Amniotic epithelial cell (primary cell): ENCODE measurements at places on chromosomes 7 and 10.

DNA sequence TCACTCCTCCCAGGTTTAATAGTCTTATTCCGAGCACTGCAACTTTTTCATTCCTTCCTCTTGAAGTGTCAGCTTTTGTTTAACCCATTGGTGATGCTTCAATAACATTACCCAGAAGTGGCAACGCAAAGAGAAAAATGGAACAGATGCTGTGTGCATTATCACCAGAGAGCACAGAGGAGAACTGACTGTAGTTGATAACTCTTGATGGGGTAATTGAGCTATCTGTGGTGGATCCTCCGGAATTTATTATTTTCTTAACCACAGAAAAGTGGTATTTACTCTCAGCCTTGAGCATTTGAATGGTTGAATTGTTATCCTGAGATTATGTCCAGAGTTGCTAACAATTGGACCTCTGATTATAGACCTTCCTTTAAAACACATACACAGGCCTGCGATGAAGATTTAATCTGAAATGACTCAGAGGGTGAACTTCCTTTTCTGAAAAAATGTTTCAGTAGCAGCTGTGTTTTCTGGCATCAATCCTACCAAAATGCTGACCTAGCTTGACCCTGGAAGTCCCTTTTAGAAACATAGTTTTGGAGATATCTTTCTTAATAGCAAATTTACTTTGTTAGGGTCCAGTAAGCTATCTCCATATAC, 1584.4 kb upstream of the LRRTM3 start:
- DNase-seq = peak; percentile 71

DNA sequence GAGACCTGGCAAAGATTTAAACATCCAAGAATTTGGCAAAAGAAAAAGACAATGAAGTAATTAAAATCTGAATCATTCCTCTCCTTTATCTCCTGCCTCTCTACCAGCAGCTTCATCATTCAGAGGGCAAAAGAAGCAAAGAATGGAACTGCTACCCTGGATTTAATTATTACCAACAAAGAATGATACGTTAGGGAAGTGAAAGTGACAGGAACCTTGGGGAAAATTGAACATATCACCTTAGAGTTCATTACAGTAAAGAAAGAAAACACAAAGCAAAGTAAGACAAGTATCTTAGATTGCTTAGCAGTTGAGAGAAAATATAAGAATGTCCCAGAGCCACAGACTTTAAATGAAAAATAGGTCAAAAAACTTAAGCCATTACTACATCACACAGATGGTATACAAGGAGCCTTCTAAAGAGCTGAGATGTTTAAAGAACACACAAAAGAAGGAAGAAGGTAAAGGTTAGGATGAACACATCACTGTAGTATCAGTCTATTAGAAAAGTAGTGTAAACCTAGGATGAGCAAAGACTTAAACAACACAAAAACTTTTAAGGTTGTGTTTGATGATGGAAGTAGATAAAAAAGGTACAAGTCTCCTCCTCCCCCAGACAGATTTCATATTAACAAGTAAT, 17.5 kb downstream of the CTNNA3 start:
- no peak for DNase-seq

GRCh38 chr7:22864855-22865601, 42.4 kb upstream of the TOMM7 start:
- DNase-seq = no peak

DNA sequence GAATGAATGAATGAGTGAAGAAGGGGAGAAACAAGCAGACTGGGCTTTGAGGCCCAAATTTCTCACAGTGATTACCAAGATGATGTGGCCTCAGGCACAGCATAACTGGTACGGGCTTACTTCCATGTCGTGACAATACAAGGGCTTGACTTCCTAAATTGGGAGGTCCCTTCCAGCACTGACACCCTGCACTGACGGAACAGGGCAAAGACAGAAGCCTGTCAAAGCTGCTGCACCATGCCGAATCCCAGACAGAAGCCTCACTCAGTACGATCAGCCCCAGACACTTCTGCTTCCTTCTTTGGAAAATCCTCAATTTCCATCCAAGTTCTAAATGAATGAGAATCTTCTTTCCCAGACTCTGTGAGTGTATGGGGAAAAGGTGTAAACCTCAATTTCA, 51.9 kb downstream of the GNA12 start:
- no peak for DNase-seq

GRCh38 chr7:30369879-30370278, 85.5 kb downstream of the ZNRF2 start:
- DNase-seq = no peak

DNA sequence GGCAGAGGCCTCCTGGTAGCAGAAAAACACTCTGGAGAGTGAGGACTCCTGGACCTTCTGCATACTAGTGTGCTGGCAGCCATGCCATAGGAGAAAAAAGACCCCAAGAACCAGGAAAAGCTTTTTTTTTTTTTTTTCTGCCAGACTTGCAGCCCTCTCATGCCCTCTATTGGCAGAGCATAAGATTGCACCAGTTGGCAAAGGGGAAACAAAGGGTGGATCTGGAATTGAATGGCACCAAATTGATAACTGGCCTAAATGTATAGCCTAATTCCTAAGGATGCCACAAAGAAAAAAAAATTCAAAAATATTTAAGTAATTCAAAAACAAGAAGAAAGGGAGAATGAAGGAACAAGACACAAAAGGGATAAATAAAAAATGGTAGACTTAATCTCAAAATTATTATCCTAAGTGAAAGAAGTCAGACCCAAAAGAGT, 112.5 kb upstream of the GHITM start:
- DNase-seq = peak; percentile 7

DNA sequence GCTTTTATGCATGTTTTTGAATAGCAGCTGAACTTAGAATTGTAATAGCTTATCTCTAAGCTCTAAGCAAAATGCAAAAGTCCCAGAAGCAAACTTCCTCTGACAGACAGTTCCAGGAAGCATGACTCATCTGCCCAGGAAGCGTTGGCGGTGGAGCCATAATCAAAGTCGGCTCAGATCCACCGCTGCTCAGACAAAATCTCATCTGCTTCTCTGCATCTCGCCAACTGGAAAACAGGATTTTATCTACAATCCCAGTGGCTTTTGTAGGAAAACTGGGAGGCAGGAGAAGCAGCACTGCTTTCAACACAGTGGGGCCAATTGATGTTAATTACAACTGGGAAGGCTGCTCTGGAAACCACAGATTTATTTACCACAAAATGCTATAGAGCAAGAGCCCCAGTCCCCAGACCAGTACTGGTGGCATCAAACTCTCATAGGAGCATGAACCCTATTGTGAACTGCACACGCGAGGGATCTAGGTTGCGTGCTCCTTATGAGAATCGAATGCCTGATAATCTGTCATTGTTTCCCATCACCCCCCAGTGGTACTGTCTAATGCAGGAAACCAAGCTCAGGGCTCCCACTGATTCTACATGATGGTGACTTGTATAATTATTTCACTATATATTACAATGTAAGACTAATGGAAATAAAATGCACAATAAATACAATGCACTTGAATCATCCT, 99.9 kb downstream of the CUBN start:
- peak; percentile 72 for DNase-seq

GRCh38 chr7:106866298-106867281, 1.5 kb downstream of the PIK3CG start:
- DNase-seq = no peak

DNA sequence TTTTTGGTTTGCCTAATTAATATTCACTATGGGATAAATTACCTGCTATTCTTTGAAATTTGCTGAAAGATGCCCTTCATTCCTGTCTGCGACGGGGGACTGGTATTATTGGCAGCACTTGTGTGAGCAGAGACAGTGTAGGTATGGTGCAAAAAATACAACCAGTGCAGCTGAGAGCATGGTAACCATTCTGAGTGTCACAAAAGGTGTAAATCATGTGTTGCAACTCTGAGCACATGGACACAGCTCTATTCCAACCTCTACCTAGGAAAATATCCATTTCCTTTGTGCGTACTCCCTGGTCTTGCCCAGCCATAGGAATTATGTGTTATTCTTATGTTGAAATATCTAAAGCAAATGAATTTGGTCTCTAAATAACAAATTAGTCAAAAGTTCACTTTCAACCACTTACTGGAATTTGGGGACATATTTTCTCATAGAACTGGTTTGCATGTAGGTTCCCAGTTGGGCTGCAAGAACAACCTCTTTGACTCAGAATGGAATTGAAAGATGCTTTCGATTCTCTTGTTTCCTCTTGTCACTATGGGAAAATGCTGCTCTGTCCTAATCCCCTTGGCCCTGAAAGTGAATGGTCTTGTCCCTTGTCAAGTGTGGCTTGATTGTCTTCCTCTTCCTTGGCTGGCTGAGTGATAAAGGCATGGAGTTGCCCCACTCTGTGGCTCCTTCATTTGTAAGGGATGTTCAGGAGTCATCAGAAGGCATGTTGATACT, 57.0 kb downstream of the CELF2 start:
- no peak for DNase-seq

DNA sequence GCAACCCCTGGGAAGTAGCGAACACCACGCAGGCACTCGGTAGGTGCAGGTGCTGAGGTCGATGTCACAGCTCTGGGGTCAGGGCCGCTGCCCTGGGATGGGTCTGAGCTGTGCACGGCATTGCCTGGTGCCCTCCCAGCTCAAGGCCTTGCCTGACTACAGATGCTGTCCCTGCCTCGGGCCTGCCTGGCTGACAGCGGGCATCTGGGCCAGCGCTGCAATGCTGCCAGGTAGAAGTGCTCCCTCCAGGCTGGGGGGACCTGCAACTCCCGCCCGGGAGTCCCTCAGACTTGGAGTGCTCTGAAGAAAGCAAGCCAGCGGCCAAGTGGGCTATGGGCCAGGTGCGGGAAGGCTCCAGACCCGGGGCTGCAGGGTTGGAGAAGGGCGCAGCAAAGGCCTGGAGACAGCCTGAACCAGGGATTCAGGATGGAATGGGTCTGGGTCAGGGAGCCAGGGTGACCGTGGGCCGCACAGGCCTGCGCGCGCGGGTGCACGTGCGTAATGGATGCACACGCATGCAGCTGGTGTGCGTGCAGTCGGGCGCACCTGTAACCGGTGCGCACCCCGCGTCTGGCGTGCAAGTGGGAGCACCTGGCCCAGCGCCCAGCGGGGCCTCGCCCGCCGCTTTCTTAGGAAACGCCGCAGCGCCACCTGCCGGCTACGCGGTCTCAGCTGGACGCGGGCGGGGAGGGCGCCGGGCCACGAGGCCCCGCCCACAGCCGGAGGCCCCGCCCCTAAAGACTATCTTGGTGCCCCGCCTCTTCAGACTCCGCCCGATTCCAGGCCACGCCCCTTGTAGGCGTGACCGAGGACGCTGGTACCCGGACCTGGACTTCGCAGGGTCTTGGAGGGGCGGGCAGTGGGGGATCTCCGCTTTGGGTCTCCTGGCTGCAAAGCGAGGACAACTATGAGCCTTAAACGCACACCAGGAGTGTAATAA, 46.7 kb downstream of the MICALL2 start:
- peak; percentile 63 for DNase-seq

GRCh38 chr7:135188298-135188984, 17.9 kb upstream of the CYREN start:
- peak; percentile 62 for DNase-seq

- no peak for DNase-seq
These were observed 12.8 kb upstream of the HK1 start for GRCh38 chr10:69265521-69265920.

DNA sequence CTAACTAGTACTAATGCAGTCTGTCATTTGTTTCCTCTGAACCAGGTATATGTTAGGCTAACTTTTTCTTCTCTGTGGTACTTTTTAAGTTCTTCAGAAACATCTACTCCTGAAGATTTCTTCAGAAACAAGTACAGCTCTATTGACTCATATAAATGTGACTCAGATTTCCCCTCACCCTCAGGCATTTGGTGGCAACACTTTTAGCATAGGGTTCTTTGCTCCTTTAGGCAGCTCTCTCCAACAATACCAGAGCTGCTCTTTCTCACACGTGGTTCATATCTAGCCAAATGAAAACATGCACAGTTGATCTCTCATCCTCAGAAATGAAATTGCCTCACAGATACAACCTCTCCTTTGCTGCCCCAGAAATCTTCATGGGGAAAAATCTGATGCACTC, 939.8 kb downstream of the SORCS1 start:
- DNase-seq = peak; percentile 35

- peak; percentile 32 for DNase-seq
These were observed 72.7 kb downstream of the LHPP start for GRCh38 chr10:124534231-124534798.

DNA sequence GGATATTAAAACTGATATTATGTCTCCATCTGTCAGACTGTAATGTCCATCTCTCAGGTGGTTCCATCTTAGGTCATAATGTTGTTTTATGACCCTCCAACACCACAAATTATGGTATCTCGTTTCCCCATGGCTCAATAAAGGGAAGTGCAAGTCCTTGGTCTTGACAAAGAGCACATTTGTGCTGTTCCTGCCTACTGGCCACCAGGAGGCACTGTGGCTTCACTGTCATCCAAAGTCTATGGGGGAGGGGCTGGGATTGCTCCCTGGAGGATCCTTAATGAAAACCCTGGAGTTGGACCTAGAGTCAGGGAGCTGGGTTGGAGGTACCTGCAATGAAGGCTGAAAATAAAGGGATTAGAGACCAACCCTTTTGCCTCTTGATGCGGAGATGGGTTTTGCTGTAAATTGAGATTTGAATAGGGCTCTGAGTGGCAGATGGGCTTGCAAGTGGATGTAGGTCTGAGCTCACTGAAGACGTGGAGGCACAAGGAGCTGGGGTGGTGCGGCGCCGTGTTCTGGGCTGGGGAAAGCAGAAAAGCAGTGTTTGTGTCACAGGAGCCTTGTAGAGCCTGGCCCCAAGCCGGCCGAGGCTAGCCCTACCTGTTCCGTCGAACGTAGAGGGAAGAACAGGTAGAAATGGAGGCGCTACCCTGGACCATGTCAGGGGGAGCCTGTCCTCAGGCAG, 180.5 kb upstream of the PRSS58 start:
- DNase-seq = peak; percentile 67

DNA sequence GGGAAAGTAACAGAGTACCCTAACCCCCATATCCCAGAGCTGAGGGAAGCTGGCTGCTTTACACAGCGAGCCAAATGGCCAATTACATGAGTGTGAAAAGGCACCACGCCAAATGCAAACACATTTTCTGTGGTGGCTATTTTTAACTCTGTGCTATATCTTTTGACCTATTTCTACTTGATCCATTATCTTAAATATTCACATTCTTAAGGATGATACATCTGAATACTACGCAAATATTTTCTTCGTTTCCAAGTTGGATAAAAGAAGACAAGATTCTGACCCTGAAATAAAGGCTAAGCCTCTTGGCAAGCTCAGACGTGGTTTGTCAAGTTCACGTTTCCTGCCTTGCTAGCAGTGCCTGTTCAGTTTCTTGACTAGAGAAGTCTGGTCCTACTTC, 146.7 kb upstream of the TMEM196 start:
- peak; percentile 81 for DNase-seq

GRCh38 chr7:49500741-49501140, 272.7 kb upstream of the VWC2 start:
- no peak for DNase-seq
